Stimulated activated CD4-positive, alpha-beta T cell treated with anti-CD3 and anti-CD28 coated beads, Interleukin-1b, Interleukin-23, amount 100 ng/mL, for 48 hours (primary cell): ENCODE measurements at places on chromosomes 16 and 17.

GRCh38 chr17:56866496-56866895 lies 32.5 kb downstream of the DGKE start:
- no peak for DNase-seq

- DNase-seq, result no peak
Measured at GRCh38 chr17:79835953-79836509, 3.2 kb downstream of the CBX4 start.

DNA sequence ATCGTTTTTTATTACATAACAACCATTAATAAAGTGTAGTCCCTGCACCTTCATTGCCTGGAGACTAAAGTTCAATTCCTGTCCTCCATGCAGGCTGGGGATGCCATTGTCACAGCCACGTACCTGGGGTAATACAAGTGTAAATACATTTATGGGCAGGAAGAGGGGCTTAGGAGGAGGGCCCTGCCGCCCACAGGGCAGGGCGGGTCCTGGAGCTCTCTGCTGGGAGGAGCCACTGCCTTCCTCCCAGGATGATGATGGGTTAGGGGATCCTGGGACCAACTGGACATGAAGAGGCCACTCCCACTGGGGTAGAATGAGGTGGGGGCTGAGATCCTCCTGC lies 44.1 kb upstream of the SLC38A10 start:
- no peak for DNase-seq

- DNase-seq, result no peak
Measured at GRCh38 chr16:50688083-50688482, 5.3 kb upstream of the NOD2 start.

DNA sequence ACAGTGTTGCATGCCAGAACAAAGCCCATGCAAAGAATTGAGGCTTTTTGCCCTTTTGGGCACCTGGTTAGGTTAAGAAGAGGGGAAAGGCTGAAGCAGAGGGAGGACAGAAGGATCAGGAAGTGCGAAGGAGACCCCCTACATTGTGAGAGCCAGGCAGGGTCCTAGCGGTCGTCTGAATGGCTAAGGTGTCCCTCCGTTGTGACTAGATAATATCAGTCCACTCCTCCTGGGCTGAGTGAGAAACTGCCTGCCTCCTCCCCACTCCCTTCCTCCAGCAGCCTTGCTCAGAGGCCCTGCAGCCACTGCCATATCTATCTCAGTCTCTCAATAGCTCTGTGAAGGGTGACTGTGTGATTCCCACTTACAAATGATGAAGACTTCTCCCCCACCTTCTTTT lies 75.1 kb downstream of the WSB1 start:
- no peak for DNase-seq

GRCh38 chr16:10343124-10343760 lies 42.6 kb upstream of the ATF7IP2 start:
- no peak for DNase-seq
